ENCODE measurements at places on chromosomes 7 and 10. TPM values are rescaled to one million over a fixed set of nuclear protein-coding genes. Genes with fewer than 3 reads are reported as not detected.
A peak's percentile ranks its signal among the peaks of the same experiment; 100 is the strongest.

DNA sequence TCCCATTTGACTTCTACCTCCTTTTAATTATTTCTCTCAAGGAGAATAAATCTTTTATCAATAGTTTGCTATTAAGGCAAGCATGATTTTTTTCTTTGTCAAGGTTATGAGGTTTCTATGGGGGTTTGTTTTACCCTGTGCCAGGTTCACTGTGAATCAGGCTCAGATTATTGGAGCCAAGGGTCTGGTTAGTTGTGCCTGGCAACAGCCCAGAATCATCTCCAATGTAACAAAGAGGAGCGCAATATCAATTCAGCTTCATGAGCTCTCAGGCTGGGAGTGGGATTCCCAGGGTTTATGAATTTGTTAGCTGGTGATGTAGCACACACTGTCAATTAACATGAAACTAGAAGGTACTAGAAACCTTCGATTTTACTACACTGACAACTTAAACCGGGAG, 73.2 kb downstream of the AASS start:
- no peak for DNase-seq

- no peak for DNase-seq
Measured at GRCh38 chr10:48695636-48696534, 11.2 kb downstream of the WDFY4 start.

DNA sequence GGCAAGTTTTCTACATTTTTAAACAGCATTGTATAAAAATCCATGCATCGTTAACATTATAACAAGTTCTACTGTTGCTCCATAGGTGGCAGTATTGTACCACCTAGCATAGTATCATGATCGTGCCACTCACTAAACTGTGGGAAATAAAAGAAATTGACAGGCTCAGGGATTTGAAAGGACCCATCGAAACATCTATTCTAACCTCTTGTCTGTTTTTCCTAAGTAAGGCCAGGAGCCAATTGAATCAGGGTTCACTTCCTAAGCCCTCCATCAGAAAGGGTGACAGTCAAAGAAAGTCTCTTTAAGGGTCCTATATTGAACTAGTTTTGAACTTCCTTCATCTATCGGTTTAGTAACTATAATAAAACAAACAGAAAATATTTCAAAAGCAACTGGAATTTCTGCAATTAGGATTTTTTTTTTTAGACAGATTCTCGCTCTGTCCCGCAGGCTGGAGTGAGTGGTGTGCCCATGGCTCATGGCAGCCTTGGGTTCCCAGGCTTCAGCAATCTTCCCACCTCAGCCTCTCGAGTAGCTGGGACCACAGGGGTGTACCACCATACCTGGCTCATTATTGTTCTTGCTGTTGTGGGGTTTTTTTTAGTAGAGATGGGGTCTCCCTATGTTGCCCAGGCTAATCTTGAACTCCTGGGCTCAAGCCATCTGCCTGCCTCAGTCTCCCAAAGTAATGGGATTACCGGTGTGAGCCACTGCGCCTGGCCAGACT, 9.4 kb downstream of the HACD1 start:
- DNase-seq: peak; percentile 18

DNA sequence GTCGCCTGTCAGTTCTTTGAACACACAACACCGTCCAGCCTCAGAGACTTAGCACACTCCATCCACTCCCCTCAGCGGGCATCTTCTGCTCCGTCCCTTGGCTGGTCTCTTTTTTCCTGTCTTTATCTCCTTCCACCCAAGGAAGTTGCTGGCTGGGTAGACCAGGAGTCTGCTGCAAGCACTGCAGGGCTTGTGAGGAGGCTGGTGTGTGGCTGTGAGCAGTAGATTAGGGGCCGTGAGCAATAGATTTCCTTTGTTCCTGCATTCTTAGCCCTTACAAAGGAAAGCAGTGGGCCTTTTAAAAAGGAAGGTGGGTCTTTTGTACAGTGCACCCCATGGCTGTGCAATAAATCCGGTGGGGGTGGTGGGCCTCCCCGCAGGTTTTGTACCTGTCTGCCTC, 100.3 kb upstream of the BTBD16 start:
- no peak for DNase-seq

DNA sequence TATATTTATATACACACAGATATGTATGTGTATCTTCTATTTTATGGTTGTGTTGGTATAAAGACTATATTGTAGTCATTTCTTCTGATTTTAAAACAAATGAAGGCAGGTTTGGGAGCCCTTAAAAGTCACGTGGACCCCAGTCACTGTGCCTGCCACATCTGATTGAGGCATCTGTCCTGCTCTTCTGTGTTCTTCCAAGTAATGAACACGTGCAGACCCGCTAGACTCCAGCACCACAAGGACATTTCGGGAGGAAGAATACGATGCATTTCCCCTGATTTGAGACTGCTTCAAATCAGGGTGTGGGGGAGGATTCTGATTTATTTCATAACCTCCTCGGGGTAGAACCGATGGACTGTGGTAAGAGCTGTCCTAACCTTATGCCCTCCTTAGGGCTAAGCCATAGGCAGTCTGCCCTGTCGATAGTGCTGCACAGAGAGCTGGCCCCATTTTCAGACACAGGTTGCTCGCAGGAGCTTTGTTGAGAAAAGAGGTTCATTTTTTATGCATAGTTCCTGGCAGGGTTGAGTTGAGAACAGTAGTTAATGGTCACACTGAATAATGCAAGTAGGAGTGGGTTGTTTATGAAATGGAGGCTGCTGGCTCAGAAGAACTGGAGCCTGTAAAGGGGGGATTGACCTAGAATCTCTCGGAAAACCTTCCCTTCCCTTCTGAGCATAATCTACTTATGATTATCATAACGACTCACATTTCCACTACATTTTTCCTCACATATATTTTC, 55.0 kb upstream of the C10orf120 start:
- no peak for DNase-seq

DNA sequence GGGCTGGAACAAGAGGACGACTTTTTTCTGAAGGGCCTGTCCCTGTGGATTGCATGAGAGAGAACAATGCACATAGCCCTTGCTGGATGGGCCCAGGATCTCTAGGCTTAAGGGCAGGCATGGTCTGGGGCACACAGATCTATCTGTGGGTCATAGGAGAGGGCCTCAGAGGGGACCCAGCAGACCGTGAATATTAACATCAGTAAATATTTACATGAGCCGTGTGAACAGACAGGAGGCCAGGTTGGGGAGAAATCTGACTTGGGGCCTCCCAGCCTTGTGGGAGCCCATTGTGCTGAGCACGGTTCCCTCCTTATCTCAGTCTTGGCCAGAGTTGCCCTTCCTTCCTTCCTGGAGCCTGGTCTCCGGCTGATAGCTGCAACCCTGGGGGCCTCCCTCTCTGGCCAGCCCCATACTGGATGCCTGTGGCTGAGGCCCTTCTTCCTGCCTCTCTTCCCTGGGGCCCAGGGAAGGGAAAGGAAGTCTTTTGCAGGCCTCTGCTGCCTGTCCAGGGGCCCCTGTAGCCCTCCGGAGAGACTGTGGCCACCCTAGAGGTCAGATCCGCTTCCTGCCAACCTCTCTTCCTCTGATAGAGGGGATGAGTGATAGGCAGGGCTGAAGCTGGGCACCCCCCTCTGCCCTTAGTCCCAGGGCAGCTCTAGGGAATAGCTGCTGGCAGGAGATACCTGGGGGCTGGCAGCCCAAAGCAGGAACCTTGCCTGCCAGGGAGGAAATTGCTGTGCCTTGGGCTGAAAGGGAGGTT, 44.5 kb upstream of the TRIM8 start:
- no peak for DNase-seq

DNA sequence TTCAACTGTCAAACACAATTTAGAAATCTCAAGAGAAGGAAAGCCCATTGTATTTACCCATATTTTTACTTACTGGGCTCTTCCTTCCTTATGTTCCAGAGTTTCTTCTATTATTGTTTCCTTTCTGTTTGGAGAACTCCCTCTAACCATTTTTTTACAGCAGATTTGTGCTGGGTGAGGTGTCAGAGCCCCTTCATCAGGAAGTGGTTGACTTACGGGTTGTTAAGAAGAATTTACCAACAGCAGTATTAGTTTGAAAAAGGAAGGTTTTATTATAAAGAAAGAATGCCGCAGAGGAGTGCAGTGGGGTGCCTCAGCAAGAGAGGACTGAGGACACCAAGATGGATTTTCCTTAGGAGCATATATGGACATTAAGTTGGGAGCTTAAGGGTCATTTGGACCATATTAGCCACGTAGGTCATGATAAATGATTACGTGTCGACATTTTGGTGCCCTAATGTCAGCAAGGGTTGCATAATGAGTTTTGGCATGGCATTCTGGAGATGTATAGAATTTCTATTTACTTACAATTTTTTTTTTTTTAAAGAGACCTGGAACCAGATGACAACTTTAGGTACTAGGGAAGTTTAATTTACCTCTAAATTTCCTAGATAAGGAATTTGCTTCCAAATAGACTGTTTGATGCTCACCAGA, 6.3 kb upstream of the TBATA start:
- no peak for DNase-seq

- no peak for DNase-seq
Measured at GRCh38 chr10:61301575-61301974, 151.6 kb downstream of the TMEM26 start.

DNA sequence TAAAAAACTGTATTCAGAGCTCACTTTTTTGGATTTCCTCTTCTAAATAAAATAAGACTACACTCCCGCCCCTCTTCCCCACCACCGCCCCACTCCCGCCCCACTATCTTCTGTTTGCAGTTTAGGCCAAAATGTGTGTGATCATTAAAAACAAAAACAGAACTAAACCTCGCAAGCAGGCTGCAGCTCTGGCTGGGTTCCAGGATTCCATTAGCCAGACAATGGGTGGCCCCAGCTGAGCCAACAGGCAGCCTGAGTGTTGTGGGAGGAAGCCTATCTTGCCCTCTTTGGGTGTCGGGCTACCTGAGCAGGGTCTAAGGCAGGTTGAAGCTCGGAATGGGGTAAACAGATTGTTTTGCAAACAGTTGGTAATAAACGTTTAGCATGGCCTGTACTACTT, 41.7 kb downstream of the ARL4A start:
- DNase-seq: no peak

- no peak for DNase-seq
Measured at GRCh38 chr10:132636358-132636757, 98.8 kb downstream of the INPP5A start.

DNA sequence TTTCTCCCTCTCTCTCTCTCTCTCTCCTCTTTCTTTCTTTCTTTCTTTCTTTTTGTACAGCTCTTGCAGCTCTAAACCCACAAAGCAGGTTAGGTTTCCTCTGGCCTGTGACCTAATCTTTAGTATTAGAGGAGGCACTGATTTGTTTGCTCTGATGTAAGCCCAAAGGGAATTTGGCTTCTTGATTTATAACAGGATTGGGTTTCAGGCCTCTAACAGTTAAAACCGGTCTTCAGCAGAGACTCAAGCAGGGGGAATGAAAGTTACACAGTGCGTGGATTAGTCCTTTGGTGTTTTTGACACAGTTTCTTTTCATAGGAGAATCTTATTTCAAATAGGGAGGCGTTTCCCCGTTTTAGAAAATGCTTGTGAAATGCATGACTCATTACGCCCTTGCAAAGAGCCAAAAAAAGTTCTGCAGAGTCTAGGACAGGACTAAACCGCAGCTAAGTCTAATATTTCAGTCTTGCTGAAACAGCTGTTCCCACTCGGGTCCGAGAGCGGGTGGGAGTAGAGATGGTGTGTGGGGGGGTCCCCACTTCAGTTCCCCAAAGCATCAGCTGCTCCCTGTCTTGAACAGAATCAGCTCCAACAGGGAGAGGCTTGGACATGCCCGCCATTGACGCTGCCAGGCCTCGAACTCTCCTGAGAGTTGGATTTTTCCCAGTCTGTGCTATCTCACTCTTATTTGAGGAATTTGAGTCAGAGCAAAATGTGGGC, 296.5 kb upstream of the PITRM1 start:
- DNase-seq: no peak

DNA sequence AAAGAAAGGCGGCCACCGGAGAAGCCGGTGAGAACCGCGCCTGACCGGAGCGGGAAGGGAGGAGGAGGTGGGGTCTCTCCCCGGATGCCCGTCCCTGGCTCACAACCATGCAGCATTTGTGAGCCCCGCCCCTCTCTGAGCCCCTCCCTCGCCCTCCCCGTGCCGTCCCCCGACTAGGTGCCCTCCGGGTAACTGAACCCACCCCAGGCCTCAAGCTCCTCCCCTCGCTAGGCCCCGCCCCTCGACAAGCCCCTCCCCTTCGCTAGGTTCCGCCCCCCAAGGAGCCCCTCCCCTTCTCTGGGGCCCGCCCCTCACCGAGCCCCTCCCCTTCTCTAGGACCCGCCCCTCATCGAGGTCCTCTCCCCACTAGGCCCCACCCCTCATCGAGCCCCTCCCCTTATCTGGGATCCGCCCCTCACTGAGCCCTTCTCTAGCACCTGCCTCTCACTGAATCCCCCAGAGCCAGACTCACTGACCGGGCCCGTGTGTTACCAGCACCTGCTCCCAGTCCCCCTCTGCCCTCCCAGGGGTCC, 42.2 kb upstream of the HSPB1 start:
- DNase-seq: no peak

DNA sequence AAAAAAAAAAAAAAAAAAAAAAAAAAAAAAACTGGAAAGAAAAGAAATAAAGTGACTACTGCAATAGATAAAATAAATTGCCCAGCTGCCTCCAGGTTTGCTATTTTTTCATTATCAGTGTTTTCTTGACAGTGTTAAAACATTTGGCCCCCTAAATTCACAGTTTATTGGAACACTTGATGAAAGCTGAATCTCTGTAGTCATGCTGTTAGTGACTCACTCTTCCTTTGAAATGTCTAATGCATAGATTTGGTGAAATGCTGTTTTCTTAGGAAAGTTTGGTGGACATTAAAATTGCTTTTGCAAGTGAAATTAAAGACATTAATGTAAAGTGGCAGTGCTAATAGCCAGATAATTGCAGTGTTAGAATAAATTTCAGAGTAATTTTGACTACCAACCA, 785.2 kb downstream of the NRG3 start:
- DNase-seq: no peak

GRCh38 chr10:123529146-123529760, 136.9 kb upstream of the GPR26 start:
- no peak for DNase-seq

- DNase-seq: peak; percentile 65
Measured at GRCh38 chr10:51422311-51423120, 276.9 kb downstream of the CSTF2T start.

- no peak for DNase-seq
Measured at GRCh38 chr7:36784991-36785940, 61.0 kb upstream of the AOAH start.

The NUTM2A gene
- polyA plus RNA-seq: 3.4 TPM

The FAM25G gene
- 0.43 TPM for polyA plus RNA-seq

The HOXA5 gene
- polyA plus RNA-seq: 74.9 TPM

The ANKRD61 gene
- polyA plus RNA-seq: 0.65 TPM

The KCND2 gene
- polyA plus RNA-seq: 2.0 TPM

The UBTD1 gene
- polyA plus RNA-seq: 13.6 TPM

The ZNF37A gene
- polyA plus RNA-seq: 17.0 TPM

The PROSER2 gene
- 4.6 TPM for polyA plus RNA-seq

The COPG2 gene
- polyA plus RNA-seq: 60.7 TPM

The ZWINT gene
- polyA plus RNA-seq: 45.8 TPM
